ENCODE measurements at places on chromosomes 3 and 15.

DNA sequence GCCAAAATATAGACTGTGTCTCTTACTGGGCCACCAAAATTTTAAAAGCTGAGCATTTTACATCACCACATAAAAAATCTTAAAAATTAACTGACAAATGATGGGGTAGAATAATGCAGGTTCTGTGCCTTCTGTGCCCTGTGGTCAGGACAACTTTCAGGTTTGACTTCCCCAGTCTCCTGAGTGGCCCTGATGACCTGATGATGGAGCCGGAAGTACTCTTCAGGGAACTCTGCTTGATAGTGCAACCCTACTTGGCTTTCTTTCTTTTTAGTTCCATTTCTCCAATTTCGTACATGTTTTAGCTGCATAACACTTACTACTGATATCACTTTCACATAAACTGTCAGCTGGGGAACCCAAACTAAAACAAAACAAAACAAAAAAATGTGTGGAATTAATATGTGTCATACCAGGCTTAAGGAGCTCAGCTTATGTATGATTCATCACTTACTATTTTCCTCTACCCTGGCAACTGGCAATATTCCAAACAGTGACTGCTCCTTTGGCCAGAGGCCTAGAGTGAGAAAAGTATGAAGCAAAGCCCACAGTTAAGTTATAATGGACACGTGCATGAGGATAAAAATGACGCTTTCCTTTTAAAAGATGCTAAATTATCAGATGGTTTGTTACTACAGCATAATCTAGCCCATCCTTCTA, 194.3 kb downstream of the BCHE start:
- DNase-seq, result no peak

- no peak for DNase-seq
These were observed 234.0 kb downstream of the MYRIP start for GRCh38 chr3:40043444-40043755.

DNA sequence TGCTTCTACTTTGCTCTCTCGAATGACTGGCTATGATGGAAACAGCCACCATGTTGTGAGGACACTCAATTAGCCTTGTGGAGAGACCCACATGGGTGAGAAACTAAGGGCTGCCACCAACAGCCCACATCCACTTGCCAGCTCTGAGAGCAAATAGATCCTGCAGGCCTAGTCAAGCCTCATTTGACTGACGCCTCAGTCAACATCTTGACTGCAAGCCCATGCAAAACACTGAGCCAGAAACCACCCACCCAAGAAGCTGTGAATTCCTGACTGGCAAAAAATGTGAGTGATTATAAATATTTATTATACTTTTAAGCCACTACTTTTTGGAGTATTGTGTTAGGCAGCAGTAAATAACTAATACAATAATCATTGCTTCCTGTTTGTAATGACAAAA, 58.4 kb downstream of the NOX5 start:
- no peak for DNase-seq

DNA sequence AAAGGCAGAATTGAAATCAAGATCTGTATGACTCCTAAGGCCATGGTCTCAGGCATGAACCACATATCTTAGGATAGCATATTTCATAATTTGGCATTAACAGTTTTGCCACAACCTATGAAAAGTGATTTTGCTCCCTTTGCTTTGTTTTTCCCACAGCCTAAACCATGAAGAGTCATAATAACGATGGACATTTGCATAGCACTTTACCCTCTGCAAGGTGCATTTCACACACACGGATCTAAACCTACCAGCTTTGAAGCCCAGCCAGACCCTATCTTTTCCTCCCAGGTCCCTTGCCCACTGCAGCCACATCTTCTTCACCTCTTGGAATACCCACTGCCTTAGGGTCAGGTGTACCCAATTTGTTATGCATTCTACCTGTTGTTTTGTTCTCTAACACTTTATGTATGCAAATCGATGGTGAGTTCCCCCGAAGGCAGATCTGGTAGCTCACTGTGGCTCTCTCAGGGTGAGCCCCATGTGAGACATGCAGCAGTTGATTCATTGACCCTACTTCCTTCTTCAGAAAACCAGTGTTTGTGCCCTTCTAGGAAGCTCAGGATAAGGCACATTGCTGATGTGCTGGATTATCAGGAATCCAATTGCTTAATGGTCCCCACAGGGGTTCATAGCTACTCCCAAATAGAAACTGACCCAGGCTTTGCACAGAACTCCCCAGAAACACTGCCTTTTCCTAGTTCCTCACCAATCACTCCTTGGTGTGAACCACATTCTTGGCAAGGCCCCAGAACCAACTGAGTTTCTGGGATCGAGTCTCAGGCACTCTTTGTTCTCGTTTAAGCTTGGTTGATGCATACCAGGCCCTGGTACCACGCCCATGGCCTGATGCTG, 8.7 kb downstream of the ARHGAP31 start:
- DNase-seq, result no peak

- DNase-seq, result no peak
These were observed 1.6 kb downstream of the IL12A start for GRCh38 chr3:159989973-159990846.

DNA sequence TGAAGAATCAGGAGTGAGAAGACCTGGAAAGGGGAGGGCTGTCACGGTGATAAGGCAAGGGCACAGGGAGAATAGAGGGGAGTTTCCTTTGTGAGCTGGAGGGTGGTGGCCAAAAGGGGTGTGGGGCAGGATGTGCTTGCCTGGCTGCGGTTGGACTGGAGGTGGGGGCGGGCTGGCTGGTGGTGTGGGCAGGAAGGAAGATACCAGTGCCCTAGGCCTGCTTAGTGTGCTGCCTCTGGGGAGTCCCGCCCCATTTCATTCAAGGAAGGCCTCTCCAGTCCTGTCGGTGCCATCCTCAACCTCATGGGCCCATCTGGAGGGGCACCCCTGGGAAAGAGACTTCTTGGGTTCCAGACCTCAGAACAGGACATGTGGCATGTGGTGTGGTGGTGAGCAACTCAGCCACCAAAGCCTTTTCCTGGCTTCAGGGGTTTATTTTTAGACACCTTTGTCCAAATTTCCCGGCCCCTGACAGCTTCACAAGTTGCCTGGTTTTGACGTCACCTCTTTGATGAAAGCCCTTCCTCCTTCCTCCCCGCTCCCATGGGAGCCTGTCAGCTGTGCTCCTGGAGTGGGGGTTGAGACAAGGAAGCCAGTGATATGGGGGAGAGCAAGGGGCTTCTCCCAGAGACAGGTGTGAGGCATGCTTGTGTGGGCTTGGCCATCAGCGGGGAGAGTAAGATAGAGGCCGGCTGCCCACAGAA, 15.6 kb downstream of the TEX264 start:
- peak; percentile 67 for DNase-seq

DNA sequence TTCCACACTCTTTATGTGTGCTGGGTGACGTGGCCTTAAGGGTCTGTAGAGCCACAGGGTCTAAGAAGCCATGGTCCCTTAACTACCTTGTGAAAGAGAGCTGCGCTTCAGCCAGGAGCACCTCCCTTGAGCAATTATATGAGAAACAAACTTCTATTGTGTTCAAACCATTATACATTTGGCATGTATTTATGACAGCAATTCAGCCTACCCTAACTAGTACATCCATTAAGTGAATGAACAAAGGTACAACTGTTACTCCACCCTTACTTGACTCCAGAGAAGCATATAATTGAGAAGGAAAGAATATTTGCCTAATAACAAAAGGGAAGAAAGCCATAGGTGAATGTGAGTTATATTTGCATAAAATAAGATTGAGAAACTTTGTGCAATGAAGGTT, 69.8 kb upstream of the BOC start:
- no peak for DNase-seq

- DNase-seq, result no peak
These were observed 488 bp downstream of the THSD4 start for GRCh38 chr15:71115567-71116351.

GRCh38 chr3:187567021-187567420, 103.2 kb downstream of the SST start:
- DNase-seq, result no peak

DNA sequence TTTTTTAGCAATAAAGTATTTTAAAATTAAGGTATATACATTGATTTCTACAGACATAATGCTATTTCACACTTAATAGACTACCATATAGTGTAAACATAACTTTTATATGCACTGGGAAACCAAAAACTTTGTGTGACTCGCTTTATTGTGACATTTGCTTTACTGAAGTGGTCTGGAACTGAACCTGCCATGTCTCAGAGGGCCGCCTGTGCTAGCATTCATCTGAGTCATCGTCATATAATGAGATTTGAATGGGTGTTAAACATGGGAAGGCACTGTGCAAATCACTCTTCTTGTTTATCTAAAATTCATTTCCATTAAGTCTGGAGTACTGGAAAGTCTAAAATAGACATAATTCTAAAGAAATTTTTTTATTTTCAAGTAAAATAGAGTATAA, 12.9 kb downstream of the EIF2AK4 start:
- no peak for DNase-seq

- no peak for DNase-seq
These were observed 58.7 kb upstream of the TBC1D5 start for GRCh38 chr3:17801131-17801530.

GRCh38 chr3:157671656-157672055, 168.4 kb upstream of the VEPH1 start:
- no peak for DNase-seq

DNA sequence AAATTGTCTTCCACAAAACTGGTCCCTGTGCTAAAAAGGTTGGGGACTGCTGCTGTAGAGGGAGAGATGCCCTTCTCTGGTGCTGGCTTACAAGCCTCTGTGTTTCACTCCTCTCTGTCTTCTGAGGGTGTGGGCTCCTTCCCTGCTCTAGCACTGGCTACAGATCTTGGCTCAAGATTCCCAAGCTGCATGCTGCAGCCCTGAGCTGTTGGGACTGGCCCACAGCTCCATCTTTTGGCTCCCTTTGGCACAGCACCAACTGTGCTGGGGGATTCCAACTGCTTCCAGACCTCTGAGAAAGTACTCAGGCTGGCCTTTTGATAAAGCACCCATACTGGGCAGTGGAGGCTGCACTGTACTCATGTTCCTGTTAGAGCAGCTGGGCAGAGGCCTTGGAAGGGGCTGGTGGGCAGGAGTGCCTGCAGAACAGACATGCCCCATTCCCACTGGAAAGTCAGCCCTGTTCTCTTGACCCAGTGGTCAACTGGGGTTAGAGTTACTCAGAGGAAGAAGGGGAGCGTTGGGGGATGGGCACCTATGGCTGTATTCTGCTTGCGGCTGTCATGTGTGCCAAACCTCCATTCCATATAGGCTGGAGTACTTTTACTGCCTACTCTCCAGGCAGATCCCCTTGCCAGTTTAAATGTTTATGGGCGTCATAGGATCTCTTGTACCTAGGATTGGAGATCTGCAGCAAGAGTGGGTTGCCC, 55.7 kb downstream of the GALK2 start:
- no peak for DNase-seq

GRCh38 chr15:41483115-41483514, 10.6 kb upstream of the ITPKA start:
- DNase-seq, result no peak

GRCh38 chr15:63349156-63349555, 32.5 kb downstream of the CA12 start:
- no peak for DNase-seq

GRCh38 chr3:11118181-11118682, 36.1 kb upstream of the HRH1 start:
- DNase-seq, result no peak

DNA sequence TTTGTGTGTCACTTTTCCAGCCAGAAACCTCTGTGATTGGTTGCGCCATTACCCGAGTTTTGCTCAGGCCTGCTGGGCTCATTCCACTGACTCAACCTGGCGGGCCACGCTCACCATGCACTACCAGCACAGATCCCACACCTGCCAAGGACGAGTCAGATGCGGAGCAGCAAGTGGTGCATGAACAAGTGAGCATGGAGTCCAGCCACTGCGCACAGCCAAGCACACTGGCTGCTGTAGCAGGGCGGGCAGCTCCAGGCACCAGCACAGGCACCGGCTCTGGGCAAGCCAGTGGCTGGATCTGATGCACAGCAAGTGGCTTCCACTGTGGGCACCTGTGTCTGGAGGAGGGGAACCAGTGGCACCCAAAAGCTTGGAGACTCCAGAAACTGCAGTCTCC, 110.4 kb downstream of the CBLB start:
- no peak for DNase-seq

DNA sequence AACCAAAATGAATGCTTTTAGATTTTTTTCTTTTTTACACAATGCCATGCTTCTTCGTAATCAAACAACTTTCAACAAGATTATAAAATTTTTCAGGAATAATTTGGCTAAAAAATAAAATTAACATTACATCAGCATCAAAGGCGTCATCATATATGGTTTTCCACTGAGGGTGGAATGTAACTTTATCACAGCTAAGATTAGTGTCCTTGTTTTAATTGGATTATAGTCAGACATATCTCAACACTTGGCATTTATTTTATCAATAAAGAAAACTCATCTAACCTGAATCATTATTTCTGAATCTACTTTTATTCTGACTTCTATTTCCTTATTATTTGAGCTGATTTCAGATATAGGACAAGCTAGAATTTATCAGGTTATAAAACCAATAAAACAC, 1.6 kb downstream of the NRG4 start:
- DNase-seq, result no peak

- no peak for DNase-seq
These were observed 202.4 kb upstream of the ICE2 start for GRCh38 chr15:60681353-60681752.

GRCh38 chr3:4848176-4848825, 130.9 kb upstream of the BHLHE40 start:
- DNase-seq, result no peak
